ENCODE measurements at places on chromosomes 16 and 17.

- no peak for DNase-seq
These were observed 1.8 kb upstream of the UBTF start for GRCh38 chr17:44221084-44221861.

GRCh38 chr17:29012535-29012934 is 6.7 kb upstream of the SEZ6 start:
- no peak for DNase-seq

DNA sequence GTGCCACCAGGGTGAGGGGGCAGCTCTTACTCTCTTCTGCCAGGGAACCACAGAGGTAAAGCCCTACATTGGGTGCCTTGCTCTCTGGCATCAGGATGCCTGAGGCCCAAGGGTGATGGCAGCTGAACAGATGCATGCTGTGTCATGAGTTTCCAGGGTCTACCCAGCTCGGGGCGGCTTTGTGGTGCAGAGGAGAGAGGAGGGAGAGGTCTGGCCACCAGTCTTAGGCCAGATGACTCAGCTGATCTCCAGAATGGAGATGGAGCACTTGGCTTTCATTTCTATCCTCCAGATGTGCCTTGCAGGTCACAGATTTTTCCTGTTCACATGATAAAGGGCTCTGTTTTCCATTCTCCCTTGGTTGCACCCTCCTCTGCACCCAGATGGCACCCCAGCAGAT is 23.6 kb upstream of the USP22 start:
- no peak for DNase-seq

DNA sequence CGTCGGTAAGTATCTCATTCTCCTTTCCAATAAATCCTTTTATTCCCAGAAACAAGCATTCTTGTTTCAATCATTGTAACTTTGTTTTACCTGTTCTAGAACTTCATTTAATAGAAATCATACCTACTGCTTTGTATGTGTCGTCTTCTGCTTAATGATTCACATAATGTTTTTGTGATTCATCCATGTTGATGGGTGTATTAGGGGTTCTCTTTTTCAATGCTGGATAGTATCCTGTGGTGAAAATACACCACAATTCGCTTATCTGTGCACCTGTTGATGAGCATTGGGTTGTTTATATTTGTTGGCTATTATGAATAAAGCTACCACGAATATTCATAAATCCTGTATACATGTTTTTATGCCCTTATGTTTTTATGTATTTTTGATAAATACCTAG is 703.2 kb downstream of the MAF start:
- no peak for DNase-seq

- DNase-seq, result no peak
These were observed 264.2 kb downstream of the MRTFB start for GRCh38 chr16:14335297-14335696.

DNA sequence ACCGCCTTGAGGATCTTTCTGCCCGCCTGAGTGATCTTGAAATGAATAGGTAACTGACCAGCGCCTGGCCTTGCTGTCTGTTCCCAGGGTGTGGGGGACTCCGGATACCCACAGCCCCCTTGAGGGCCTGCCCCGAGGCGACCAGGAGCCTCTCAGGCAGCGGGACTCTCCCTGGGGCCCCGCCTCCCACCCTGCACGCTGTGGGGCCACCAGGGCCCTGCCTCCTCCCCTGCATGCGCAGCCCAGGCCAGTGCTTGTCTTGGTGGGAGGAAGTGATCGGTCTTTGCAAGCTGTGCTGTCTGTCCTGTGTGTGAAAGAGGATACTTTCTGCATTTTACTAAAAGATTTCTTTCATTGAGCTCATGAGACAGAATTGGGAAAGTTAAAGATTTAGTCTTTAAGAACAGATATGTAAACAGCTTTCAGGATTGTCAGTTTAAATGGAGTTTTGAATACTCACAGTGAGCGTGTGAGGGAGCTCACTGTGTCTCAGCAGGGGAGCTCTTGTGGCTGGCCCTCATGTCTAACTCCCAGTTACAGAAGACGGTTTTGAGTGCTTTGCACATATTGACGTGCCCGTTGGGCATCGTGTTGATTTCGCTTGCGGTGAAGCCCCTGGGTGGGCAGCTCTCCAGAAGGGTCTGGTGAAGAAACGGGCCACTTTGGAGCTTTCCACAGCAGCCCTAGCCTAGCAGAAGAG is 36.1 kb upstream of the CAPN15 start:
- DNase-seq, result no peak

All from SIG-M5 (cell line).